ENCODE measurements at places on chromosomes 6 and 20. TPM values are rescaled to one million over a fixed set of nuclear protein-coding genes. Genes with fewer than 3 reads are reported as not detected.

The LY6G6D gene
- not detected for total RNA-seq

The VSTM2L gene
- not detected for total RNA-seq

The SPATS1 gene
- total RNA-seq, result not detected

The BPI gene
- total RNA-seq, result not detected

The JPH2 gene
- total RNA-seq, result 0.07 TPM

DNA sequence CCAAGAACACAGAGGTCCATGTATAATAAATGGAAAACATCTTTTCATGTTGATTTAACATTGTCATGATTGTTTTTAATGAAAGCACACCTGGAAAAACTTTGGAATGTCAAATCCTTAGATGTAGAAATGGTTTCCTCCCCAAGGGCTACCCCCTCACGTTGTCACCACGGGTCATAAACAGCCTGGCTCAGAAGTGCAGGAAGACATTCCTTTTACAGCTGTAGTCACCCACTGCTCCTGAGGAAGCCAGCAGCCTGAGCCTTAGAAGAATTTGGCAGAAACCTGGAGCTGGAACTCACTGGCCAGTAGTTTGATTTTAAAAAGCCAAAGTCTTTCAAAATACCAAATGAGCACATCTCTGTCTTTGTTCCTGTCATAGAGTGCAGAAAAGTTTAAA lies 23.7 kb downstream of the ADGRF5 start:
- no peak overlapping the region for H3K4me3 ChIP-seq
- no peak for DNase-seq
- H3K4me1 ChIP-seq, result no peaks in the 10 kb centered on the region
- no peaks in the 10 kb centered on the region for H3K36me3 ChIP-seq

GRCh38 chr6:55960344-55960743 lies 85.0 kb upstream of the BMP5 start:
- no peaks in the 10 kb centered on the region for H3K36me3 ChIP-seq
- H3K4me1 ChIP-seq, result no peaks in the 10 kb centered on the region
- H3K4me3 ChIP-seq, result no peak overlapping the region

- H3K4me3 ChIP-seq, result no peak overlapping the region
- peaks cover 6% of the 10 kb centered on the region for H3K36me3 ChIP-seq
- H3K27me3 ChIP-seq, result no peaks in the 10 kb centered on the region
- H3K27ac ChIP-seq, result no peak overlapping the region
Observed at GRCh38 chr20:48682529-48683363, 145.1 kb downstream of the PREX1 start.

DNA sequence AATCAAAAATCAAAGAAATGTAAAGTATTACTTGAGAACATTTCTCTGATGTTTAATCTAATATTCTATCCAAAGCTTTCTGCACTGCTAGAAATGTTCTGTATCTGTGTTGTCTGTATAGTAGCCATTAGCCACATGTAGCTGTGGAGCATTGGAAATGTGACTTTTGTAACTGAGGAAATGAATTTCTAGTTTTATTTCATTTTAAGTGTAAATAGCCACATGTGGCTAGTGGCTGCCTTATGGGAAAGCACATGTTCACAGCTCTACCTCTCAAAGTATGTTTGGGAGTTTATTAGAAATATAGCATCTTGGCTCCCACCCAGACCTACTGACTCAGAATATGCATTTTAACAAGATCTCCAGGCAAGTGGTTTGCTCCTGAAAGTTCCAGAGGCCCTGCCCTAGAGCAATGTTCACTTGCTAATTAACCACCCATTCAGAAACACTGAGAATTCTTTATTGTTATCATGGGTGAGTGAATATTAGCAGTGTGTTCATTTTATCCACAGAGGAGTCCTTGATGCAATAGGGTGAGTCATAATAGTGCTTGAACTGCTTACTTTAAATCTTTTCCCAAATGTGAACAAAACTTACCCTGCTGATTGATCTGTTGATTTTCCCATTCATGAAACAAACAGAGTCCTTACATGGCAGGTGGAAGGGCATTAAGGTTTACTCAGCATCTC lies 282.7 kb downstream of the PLCB1 start:
- no peak for DNase-seq
- H3K36me3 ChIP-seq, result no peaks in the 10 kb centered on the region
- H3K4me1 ChIP-seq, result no peaks in the 10 kb centered on the region
- no peak overlapping the region for H3K27ac ChIP-seq
- no peaks in the 10 kb centered on the region for H3K27me3 ChIP-seq

DNA sequence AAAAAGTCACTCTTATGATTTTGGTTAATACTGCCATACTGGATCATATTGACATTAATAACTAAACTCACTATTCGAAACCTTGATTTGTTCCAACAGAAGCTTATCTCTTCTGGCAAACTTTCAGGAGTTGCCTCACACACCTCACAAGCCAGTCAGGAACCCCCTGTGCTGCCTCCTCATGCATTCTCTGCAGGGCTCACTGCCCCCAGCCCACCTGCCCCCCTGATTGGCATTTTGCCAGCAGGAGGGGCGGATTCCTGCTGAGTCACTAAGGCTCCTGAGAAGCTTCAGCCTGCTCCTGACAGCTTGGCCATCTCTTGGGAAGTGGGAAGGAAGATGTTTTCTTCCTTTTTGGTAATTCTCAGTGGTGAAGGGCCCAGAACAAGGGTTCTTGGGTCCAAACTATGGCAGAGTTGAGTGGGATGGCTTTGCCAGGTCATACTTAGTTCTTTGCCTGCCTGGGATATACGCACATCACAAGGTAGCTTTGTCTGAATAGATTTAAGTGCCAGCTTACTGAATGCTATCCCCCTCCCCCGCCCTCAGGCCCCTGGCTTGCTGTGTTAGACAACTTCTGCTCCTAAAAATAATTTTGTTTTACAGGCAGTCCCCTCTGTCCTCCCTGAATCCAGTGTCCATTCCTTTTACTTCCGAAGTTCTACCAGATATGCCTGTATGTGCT lies 31.4 kb downstream of the SLC35F1 start:
- no peak overlapping the region for H3K27ac ChIP-seq
- DNase-seq, result no peak
- no peak overlapping the region for H3K4me3 ChIP-seq
- H3K4me1 ChIP-seq, result no peaks in the 10 kb centered on the region

GRCh38 chr20:9359561-9360308 lies 154.7 kb upstream of the LAMP5 start:
- H3K36me3 ChIP-seq, result no peaks in the 10 kb centered on the region
- peak; percentile 10 for DNase-seq
- no peak overlapping the region for H3K27ac ChIP-seq
- H3K4me3 ChIP-seq, result no peak overlapping the region
- no peaks in the 10 kb centered on the region for H3K27me3 ChIP-seq
- H3K4me1 ChIP-seq, result no peaks in the 10 kb centered on the region

GRCh38 chr20:9409352-9409751 lies 105.0 kb upstream of the LAMP5 start:
- H3K27me3 ChIP-seq, result no peaks in the 10 kb centered on the region
- no peak overlapping the region for H3K27ac ChIP-seq
- H3K4me1 ChIP-seq, result no peaks in the 10 kb centered on the region
- no peak for DNase-seq
- no peak overlapping the region for H3K4me3 ChIP-seq

- peak; percentile 42 for DNase-seq
- peaks cover 15% of the 10 kb centered on the region for H3K4me1 ChIP-seq
- H3K4me3 ChIP-seq, result no peak overlapping the region
- H3K27me3 ChIP-seq, result no peaks in the 10 kb centered on the region
Observed at GRCh38 chr6:39189915-39190544, 39.2 kb downstream of the KCNK5 start.

All from activated CD4-positive, alpha-beta T cell treated with anti-CD3 and anti-CD28 coated beads for 36 hours (primary cell).